ENCODE measurements at places on chromosomes 3 and 15.

DNA sequence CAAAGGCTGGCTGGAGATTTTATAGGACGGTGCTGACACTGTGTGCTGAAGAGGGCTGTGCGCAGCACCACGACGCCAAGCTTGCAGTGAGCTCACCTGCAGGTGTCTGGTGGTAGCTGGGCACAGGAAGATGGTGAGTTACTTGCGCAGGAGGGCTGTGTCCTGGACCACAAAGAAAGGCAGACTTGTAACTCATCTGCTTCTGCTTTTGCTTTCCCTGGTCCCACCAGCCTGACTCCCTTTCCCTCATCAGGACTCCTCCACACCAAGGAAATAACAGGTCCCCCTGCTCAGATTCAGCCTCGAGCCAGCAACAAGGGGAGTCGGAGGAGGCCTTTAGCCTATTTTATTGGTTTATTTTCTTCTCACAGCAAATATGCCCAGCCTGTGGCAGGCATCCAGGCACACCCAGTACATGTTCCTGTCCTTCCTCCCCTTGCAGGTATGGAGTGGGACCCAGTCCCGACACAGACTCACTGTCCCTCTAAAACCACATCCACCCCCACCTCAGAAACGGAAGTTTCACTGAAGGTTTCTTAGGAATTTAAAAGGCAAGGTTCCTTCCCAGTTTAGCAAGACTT, 35.6 kb upstream of the FLNB start:
- DNase-seq, result no peak

GRCh38 chr3:113623811-113624210, 72.6 kb downstream of the USF3 start:
- no peak for DNase-seq

GRCh38 chr3:124919756-124920155, 14.8 kb downstream of the MUC13 start:
- no peak for DNase-seq

DNA sequence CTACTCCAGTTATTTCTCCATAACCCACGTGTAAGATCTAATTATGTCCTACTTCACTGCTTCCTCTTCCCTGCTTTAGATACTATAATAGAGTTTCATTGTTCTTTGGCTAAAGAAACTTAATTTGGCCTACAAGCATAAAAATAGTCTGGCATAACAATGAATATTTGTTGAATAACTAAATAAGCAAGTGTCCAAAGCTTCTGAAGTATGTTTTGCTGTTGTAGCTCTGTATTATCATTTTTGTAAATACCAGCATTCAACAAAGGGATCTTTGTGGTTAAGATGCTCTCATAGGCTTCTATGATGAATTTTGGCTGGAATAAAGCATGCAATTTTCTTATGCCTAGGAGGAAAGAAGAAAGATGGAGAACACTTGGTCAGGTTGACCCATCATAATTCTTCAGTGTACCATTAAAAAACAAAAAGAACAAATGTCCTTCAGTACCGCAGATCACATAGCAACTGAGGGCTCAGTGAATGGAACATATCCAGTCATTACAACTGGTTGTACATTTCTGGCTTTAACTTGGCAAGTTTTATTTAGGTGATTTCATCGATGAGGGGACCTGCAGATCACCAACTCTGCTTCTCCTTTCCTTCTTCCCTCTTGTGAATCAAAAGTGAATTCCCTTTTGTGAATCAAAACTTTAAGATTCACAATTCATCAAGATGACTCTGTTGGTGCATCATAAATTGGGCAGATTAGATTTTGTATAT, 465.9 kb upstream of the TGFBR2 start:
- no peak for DNase-seq

- no peak for DNase-seq
These were observed 2.0 kb downstream of the OR4F15 start for GRCh38 chr15:101813803-101814534.

GRCh38 chr15:36658898-36659639, 79.6 kb downstream of the CDIN1 start:
- DNase-seq, result no peak

GRCh38 chr3:197406266-197406665, 107.9 kb upstream of the DLG1 start:
- DNase-seq, result peak; percentile 38

DNA sequence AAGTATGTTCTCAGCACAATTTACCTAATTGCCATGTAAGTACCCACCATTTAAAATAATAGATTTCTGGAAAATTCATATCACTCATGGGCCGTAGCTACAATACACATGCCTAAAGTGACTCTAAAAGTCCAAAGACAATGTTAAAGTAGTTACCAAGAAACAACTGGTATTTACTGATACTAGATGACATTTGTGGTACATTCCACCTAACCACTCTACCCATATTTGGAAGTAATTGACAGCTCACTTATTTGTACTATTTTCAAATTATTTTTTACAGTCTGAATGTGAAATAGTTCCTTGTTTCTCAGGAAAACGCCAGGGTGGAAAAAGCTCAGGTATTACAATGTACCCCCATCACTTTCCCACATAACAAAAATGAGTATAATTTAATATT, 573.0 kb downstream of the MECOM start:
- DNase-seq, result no peak

- no peak for DNase-seq
These were observed 406.6 kb upstream of the DPPA4 start for GRCh38 chr3:109743981-109744380.
